ENCODE measurements at places on chromosomes 13 and 19. TPM values are rescaled to one million over a fixed set of nuclear protein-coding genes. Genes with fewer than 3 reads are reported as not detected.
A peak's percentile ranks its signal among the peaks of the same experiment; 100 is the strongest.

GRCh38 chr19:10617409-10618121 is 7.8 kb upstream of the SLC44A2 start:
- peak; percentile 46 for DNase-seq

DNA sequence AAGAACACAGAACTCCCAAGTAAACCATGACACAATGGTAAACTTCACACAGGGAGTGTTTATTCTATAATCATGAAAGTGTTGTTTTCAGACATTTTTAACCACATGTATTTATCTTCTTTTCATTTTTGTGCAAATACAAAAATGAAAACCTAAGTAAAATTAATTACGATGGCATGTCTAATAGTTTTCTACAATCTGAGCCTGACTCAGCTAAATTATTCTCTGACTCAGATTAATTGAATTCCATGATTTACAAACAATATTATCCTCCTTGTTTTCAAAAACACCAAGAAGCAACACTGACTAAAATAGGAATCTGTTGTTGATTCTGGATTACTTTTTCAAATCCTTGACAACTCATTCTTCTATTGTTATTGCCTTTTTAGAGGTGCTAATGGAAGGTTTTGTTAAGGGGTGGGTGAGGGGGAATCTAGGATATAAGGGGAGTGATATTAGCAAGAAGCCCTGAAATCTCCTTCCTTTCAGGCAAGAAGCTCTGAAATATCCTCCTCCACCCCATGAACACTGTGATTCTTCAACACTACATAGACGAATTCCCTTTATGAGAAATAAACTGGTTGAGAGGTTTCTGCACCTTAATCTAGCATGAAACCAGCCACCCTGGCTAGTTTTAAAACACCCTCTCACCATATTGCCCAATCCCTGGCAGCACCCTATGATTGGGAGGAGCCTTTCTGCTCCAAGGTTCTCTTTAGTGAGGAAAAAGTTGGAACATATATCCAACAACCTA is 1057.7 kb upstream of the PCDH20 start:
- no peak for DNase-seq

DNA sequence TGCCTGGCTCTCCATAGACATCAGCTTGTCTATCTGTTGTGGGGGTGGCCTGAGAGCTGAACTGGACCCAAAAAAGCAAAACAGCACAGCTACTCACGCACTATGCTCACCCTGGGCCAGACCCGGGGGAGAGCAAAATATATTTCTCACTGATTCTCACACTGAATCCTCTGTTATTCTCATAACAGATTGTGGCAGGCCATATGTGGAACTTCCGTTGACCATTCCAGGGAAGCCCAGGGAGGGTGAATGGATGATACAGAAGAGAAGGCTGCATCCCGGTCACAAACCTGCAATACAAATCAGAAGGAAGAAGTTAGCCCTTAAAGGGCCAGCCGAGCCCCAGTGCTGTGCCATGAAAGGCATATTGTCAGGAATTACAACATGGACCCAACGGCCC is 362.5 kb downstream of the ZNF536 start:
- DNase-seq = no peak

DNA sequence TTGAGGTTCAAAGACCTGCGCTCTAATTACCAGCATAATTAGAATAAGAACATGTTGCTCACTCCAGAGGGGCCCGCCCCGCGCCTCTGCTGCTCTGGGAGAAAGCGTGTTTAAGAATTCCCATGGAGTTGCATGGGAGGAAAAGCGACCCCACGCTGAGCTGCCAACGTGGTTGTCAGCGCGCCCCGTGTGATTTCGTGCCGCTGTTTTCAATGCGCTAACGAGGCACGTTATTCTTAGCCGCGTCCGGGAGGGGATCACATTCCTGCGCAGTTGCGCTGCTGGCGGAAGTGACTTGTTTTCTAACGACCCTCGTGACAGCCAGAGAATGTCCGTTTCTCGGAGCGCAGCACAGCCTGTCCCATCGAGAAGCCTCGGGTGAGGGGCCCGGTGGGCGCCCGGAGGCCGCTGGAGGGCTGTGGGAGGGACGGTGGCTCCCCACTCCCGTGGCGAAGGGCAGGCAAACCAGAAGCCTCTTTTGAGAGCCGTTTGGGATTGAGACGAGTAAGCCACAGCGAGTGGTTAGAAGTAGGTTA is 173.8 kb upstream of the SOX1 start:
- DNase-seq = peak; percentile 90

ELAVL3 gene
- polyA plus RNA-seq = 0.15 TPM

PCDH20 gene
- polyA plus RNA-seq = 1.5 TPM

Measured in lung (tissue), 17 donors.